ENCODE measurements at places on chromosomes 2 and 18. TPM values are rescaled to one million over a fixed set of nuclear protein-coding genes. Genes with fewer than 3 reads are reported as not detected.
A peak's percentile ranks its signal among the peaks of the same experiment; 100 is the strongest.

GRCh38 chr2:65528241-65528574 is 95.8 kb upstream of the SPRED2 start:
- no peak for DNase-seq

GRCh38 chr2:133177196-133177595 is 391.1 kb downstream of the NCKAP5 start:
- DNase-seq: no peak

DNA sequence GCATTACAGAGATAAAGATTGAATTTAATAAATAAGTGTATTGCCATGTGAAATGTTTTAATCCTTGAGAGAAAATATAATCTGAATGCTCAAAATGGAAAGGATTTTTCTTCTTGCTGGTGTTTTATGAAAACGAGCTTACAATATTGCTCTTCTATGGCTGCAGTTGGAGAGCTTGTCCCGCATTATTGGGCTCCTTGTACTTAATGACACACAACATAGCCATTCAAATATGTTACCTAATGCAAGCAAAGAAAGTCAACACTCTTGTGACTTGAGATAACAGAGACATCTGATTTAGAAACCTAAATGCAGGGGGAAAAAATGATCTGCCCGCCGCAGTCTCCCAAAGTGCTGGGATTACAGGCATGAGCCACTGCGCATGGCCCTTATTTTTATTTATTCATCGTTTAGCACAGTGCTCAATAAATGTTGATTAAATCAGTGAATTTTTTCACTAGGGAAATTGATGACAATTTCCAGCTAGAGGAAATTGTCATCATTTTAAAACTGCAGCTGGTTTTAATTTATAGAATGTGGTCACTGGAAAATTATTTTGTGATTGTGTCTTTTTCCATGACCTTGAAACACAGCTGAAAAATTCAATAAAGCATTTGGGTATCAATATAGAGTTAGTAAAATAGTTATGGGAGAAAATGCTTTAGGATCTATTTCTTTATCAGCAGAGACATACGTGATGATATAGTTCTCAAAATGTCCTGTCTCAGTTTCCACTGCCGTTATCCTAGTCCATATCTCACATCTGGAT is 2.4 kb upstream of the PRKD3 start:
- no peak for DNase-seq

- no peak for DNase-seq
Observed at GRCh38 chr2:60213865-60214625, 339.4 kb downstream of the BCL11A start.

Gene ZNF521
- total RNA-seq: 17.4 TPM

DNA sequence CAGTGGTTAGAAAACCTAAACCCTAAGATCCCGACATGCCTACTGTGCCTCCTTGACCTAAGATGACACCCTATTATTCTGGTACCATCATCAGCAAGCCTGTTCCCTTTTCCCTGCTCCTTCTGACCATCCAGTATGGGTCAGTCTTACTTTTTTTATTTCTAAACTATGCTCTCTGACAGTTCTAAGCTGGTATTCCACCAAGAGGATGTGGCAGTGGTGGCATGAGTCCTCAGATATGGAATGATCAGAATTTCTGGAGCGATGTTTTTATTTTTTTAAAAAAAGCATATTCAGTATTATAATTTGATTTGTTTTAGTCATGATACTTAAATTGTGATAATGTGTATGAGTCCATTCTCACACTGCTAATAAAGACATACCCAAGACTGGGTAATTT is 145.9 kb upstream of the LHCGR start:
- DNase-seq: no peak

Gene COL3A1
- 272 TPM for total RNA-seq

Gene TMSB10
- 1,940 TPM for total RNA-seq

Gene FER1L5
- total RNA-seq: not detected

- DNase-seq: peak; percentile 70
Observed at GRCh38 chr2:118678985-118679384, 168.5 kb downstream of the EN1 start.

GRCh38 chr2:9261231-9261883 is 54.7 kb downstream of the ASAP2 start:
- DNase-seq: no peak

GRCh38 chr2:36403675-36404230 is 48.2 kb downstream of the CRIM1 start:
- DNase-seq: no peak

Gene CPO
- 0.83 TPM for total RNA-seq

GRCh38 chr2:30178618-30179434 is 32.0 kb downstream of the YPEL5 start:
- peak; percentile 93 for DNase-seq

Gene PAX3
- not detected for total RNA-seq

DNA sequence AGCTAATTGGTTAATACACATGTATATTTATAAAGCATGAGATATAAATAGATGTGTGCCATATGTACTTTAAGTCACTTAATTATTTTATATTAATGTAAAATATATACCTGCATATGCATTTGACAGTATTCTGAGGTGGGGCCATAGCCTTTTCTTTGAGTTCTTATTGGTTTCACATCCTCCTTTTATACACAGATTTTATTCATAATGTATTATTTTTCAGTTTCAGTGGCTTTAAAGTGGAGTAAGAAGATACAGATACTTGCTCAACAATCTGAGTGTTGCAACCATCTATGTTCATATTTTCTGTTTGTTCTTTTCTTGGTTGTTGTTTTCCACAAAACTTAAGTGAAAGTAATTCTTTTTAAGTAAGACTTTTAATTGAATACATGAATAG is 436.5 kb downstream of the RND3 start:
- DNase-seq: no peak

- DNase-seq: no peak
Observed at GRCh38 chr2:186868344-186868743, 19.4 kb upstream of the ZSWIM2 start.

DNA sequence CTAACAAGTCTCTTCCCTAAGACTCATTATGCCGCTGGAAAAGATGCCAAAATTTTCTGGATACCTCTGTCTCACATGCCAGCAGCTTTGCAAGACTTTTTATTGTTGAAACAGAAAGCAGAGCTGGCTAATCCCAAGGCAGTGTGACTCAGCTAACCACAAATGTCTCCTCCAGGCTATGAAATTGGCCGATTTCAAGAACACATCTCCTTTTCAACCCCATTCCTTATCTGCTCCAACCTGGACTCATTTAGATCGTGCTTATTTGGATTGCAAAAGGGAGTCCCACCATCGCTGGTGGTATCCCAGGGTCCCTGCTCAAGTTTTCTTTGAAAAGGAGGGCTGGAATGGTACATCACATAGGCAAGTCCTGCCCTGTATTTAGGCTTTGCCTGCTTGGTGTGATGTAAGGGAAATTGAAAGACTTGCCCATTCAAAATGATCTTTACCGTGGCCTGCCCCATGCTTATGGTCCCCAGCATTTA is 26.3 kb downstream of the DHRS9 start:
- peak; percentile 66 for DNase-seq

Gene CFAP65
- not detected for total RNA-seq

DNA sequence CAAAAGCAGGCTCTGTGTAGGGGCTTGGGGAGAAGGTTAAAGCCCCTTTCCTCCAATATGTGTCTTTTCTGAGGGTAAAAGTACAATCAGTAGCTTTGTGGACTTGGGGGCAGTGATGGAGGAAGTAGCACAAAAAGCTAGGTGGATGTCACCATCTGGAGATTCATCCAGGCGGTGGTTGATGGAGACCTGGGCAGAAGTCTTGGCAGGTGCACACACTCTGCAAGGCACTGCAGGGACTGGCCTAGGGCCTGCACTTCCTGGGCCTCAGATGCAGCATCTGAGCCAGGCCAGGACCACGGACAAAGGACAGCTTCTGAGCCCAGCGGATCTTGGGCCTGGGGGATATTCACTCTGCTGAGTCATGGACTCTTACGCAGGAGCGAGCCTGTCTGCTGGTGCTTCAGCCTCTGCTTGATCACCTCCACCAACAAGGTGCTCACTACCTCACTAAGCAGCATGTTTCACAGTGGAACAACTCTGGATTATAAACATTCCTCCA is 391.1 kb downstream of the TNS1 start:
- no peak for DNase-seq

- DNase-seq: no peak
Observed at GRCh38 chr2:72095364-72095763, 52.3 kb downstream of the CYP26B1 start.

DNA sequence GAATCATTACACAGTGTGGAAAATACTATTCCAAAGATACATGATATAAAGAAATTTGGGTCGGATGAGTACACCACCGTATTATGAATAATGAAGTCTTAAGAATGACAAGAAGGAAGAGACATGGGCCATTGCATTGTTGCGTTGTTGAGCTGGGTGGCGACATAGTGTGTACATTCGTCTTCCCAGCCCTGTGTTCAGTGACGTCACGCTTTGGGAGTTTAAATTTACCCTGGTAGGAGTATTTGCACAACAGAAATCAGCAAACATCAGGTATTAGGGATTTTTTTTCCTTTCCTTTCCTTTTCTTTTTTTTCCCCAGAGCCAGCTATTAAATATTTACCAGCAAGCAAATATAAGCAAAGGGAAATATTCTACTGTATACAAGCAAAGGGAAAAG is 347.2 kb upstream of the NETO1 start:
- DNase-seq: no peak

Gene LINC00305
- not detected for total RNA-seq

Gene RABL2A
- 10.9 TPM for total RNA-seq

DNA sequence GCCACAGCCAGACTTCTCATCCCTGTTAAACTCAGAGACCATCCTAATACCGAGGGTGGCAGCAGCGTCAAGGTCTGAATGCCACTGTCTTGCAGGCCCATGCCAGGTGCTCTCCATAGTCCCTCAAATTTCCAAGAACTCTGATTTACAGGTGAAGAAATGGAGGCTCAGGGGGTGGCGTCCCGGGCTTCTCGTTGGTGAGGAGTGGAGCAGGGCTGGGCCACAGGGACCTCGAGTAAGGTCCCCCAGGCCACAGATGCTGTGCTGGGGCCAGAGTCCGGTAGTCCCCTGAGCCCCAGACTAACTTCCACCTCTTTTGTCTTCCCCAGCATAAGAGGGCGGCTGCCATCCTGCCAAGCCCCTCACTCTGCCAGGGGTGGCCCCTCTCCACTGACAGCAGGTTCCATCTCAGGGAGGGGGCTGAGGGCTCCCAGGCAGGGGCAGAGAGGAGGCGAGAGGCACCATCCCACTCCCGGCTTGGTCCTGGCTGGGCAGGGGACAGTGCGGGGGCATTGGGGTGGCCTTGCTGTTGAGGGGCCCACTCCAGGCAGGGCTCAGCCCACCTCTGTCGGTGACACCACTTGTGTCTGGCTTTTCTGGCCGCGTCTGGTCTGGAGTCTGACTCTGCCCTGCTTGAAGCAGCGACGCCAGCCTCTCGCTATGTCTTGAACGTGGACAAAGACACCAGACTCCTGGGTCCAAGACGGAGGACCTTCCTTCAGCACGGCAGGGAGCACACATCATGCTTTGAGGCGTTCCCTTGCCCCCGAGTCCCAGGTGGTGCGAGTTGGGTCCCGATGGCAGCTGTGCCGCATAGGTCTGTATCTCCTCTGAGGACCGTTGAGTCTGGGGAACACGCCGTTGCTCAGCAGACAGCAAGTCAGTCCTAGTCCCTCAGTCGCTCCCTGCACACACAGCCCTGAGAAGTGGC is 15.9 kb upstream of the KLHL30 start:
- no peak for DNase-seq

Gene REG3G
- total RNA-seq: not detected

- DNase-seq: no peak
Observed at GRCh38 chr2:81194581-81194980, 890.0 kb upstream of the LRRTM1 start.

- no peak for DNase-seq
Observed at GRCh38 chr2:25478736-25479135, 137.0 kb upstream of the DNMT3A start.

Gene SLC19A3
- 0.40 TPM for total RNA-seq

DNA sequence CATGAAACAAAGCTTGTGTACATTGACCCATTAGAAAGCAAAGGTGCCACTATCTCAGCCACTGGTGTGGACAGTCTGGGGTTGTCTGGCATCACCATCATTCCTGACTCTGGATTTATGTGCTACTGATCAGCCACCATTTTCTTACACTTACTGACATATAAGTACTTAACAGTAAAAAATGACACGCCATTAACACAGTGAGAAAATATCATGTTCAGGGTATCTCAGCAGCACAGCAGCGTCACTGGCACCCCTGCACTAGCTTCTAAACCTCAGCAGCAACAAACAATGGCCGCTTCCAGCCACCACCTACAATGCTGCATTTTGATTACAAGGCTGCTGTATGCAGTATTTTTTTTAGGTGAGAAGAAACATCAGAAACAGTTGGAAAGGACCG is 253.4 kb upstream of the HDAC4 start:
- no peak for DNase-seq

Gene LOXL3
- total RNA-seq: 8.2 TPM

- no peak for DNase-seq
Observed at GRCh38 chr18:77087393-77088141, 45.0 kb downstream of the MBP start.

Gene GAREM1
- 7.0 TPM for total RNA-seq

DNA sequence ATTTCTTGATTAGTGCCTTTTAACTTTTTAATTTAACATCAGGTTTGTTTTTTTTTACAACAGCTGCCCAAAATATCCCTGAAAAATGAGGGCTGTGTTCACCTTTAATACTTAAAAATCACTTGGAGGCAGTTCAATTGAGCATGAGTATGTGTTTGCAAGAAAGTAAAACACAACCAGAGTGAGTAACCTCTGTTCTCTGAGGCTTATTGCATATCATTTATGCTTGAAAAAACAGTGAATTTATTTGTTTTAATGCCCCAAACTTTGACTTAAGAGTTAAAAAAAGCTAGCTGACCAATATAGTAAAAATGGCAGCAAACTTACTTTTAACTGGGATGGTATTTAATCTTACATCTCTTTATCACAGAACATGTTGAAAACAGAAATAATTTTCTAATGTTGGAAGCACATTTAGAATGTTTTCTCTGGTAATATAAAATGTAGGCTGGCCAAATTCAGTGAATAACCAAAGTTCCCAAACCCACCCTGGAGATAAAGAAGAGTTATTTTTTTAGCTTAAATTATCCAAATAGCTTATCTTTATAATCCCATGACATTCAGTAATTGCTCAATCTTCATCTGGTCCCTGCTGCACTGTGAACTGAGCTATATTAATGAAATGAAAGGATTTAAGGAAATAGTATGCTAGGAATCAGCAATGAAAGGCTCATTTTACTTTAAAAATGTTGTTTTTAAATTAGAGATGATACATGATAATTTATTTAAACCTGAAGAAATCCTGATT is 24.8 kb upstream of the EFEMP1 start:
- no peak for DNase-seq

Gene ZNF516
- total RNA-seq: 31.6 TPM

- DNase-seq: no peak
Observed at GRCh38 chr2:160893581-160893980, 266.6 kb upstream of the TANK start.

GRCh38 chr2:177665328-177665727 is 272.8 kb downstream of the AGPS start:
- DNase-seq: no peak

Gene CREG2
- total RNA-seq: not detected

GRCh38 chr2:64525317-64525613 is 1.1 kb downstream of the AFTPH start:
- no peak for DNase-seq

DNA sequence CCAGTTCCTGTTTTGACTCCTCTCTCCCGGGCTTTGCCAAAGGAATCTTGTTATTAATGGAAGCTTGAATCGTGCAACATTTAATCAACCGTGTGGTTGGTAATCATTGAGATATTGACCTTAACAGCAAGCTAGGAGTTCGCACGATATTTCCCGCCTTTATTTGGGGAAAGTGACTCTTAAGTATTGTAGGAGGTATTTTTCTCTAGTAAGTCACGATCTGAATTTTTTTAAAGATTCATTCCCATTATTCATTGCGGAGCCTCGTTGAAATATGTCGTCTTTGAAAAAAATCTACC is 663 bp downstream of the NUP35 start:
- DNase-seq: no peak

Gene MSH6
- total RNA-seq: 43.0 TPM

Gene LYPD6
- 1.2 TPM for total RNA-seq
